ENCODE measurements at places on chromosomes 5 and 9.
A peak's percentile ranks its signal among the peaks of the same experiment; 100 is the strongest.

- DNase-seq = no peak
These were observed 211.9 kb downstream of the MAN2A1 start for GRCh38 chr5:109901628-109901981.

GRCh38 chr5:173287086-173287485, 41.1 kb downstream of the STC2 start:
- DNase-seq = no peak

DNA sequence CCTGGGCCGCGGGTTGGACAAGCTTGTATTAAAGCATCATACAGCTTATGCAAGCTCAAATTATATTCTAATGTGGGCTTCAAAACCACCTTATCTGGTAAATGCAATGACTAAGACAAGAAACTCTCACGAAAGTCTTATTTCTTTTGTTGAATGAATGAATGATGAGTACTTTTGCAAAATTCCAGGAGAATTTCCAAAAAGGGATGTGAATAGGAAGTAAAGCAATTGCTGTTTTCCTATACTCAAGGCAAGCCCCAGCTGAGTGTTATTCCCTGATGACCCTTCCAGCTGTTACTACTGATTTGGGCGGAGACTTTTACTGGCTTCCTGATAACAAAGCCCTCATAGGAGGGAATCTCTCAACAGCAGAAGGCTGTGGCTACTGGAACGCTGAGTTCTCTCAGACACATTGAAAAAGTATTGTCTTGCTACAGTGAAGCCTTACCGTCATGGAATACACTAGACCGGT, 162.8 kb downstream of the SREK1 start:
- DNase-seq = no peak

- DNase-seq = no peak
These were observed 25.1 kb downstream of the ZNF618 start for GRCh38 chr9:113901221-113901688.

GRCh38 chr5:28344836-28345433, 1306.5 kb upstream of the CDH9 start:
- DNase-seq = peak; percentile 50
